ENCODE measurements at places on chromosomes 16 and 17.
A peak's percentile ranks its signal among the peaks of the same experiment; 100 is the strongest.

DNA sequence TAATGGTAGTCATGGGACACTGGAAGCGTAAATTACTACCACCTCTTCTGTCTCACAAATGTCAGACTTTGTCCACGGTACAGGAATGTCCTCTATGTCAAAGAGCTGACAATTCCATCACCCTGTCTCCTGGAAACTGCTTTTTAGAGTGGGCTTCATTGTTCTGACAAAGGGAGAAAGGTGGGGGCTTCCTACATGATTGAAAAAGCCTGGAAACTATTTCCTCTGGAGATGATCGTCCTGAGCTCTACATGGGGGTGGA, 53.1 kb downstream of the VAT1L start:
- no peak for DNase-seq

- peak; percentile 60 for DNase-seq
These were observed 2.1 kb downstream of the HES7 start for GRCh38 chr17:8121681-8122421.

GRCh38 chr16:28845761-28846079, 428 bp downstream of the TUFM start:
- no peak for DNase-seq

GRCh38 chr17:39781031-39781860, 43.5 kb downstream of the GRB7 start:
- no peak for DNase-seq

DNA sequence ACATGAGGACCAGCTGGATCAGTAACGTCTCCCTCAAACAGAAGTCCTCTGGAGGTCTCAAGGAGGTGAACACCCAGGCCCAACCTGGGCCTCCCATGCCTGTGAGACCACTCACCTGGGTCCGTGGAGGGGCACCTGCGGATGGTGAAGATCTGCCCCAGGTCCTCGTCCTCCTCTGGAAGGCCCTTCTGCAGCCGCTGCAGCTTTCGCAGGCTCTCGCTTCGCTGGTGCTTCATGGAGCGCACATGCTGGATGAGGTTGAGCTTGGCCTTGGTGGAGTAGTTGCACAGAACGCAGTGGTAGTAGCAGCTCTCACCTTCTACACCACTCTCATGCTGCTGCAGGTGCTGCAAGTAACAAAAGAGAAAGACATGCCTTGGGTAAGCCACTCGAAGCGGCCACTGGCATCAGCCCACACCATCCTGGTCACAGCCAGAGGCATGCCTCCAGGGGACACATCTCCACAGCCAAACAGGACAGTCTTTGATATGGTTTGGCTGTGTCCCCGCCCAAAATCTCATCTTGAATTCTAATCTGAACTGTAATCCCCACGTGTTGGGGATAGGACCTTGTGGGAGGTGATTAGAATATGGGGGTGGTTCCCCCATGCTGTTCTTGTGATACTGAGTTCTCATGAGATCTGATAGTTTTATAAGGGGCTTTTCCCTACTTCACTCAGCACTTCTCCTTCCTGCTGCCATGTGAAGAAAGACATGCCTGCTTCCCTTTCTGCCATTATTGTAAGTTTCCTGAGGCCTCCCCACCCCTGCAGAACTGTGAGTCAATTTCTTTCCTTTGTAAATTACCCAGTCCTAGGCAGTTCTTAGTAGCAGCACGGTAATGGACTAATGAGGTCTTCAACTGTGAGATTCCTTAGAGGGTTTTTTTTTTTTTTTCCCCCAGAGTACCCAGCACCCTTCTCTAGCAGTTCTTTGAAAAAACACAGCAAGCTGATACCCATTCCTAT, 158.0 kb downstream of the ZFHX3 start:
- no peak for DNase-seq

DNA sequence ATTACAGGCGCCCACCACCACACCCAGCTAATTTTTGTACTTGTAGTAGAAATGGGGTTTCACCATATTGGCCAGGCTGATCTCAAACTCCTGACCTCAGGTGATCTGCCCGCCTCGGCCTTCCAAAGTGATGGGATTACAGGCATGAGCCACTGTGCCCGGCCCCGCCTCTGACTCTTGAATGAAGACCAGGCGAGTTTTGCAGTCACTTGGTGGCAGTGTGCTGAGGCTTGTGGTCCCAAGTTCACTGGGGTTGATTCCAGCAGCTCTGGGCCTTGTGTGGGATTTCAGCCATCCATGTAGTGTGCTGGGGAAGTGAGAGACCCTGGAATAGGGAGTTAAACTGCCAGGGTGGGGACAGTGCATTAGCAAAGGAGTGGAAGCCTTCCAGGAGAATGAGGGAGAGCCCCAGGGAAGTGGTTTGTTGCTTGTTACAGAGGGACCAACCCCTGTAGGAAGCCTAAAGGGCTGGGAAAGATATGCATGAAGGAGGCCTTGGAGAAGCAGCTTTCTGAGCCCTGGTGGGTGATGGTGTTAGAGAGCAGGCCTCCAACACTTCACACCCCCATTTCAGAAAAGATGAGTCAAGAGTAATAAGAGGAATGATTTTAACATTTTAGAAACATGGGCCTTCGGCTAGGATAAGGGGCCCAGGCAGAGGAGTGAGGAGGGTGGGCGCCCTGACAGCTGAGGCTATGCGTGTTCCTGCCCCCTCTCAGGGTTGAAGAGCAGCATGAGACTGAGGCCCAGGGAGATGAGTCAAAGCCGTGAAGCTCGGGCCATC, 14.5 kb downstream of the PSKH1 start:
- no peak for DNase-seq

GRCh38 chr17:71764505-71764904, 356.3 kb upstream of the SOX9 start:
- no peak for DNase-seq
